Pancreas (tissue), 10 donors: ENCODE measurements at places on chromosomes 16 and 17. TPM values are rescaled to one million over a fixed set of nuclear protein-coding genes. Genes with fewer than 3 reads are reported as not detected.

GRCh38 chr16:59719121-59719520 is 985.0 kb upstream of the GOT2 start:
- DNase-seq = no peak

- DNase-seq = peak; percentile 19
Measured at GRCh38 chr17:65099941-65100315, 37.2 kb upstream of the RGS9 start.

UNC13D gene
- 9.6 TPM for total RNA-seq

GRCh38 chr16:57377080-57377841 is 5.0 kb downstream of the CX3CL1 start:
- DNase-seq = no peak

GRCh38 chr16:88430524-88431446 is 22.3 kb upstream of the ZFPM1 start:
- DNase-seq = no peak

DNA sequence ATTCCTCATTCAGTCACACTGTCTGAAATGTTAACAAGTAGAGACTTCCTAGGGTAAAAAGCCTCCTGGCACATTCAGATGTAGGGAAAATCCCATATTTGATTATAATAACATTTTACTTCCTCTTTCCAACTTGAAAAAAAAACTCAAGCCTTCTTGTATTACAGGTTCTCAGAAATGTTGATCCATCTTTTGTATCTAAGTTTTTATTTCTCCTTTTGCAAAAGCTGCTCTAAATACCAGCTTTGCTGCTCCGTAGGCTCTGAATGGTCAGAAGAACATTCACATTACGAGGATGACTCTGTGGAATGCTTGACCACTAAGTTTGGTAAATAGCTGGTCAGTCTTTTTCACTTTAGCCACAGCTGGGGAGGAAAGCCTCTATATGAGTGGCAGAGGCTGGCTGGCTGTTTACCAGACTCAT is 13.2 kb upstream of the HEATR6 start:
- no peak for DNase-seq

OR2C1 gene
- total RNA-seq = not detected

- DNase-seq = no peak
Measured at GRCh38 chr16:11833951-11834695, 17.2 kb downstream of the RSL1D1 start.

GRCh38 chr17:45319239-45319703 is 2.5 kb upstream of the MAP3K14 start:
- no peak for DNase-seq

GRCh38 chr17:2955931-2956582 is 107.3 kb downstream of the OR1D5 start:
- DNase-seq = no peak

PRDM7 gene
- not detected for total RNA-seq

KRTAP4-1 gene
- not detected for total RNA-seq

MRPL27 gene
- 19.6 TPM for total RNA-seq

EVPLL gene
- not detected for total RNA-seq

GRCh38 chr16:12907670-12908233 is 6.4 kb downstream of the SHISA9 start:
- no peak for DNase-seq

SHISA9 gene
- total RNA-seq = 0.31 TPM

- peak; percentile 69 for DNase-seq
Measured at GRCh38 chr16:69145658-69146057, 13.2 kb downstream of the UTP4 start.

AURKB gene
- total RNA-seq = not detected

GRCh38 chr16:58352690-58353089 is 39.6 kb upstream of the GINS3 start:
- no peak for DNase-seq

GRCh38 chr17:12883472-12883871 is 94.2 kb downstream of the ARHGAP44 start:
- no peak for DNase-seq

KRTAP9-8 gene
- not detected for total RNA-seq

DNA sequence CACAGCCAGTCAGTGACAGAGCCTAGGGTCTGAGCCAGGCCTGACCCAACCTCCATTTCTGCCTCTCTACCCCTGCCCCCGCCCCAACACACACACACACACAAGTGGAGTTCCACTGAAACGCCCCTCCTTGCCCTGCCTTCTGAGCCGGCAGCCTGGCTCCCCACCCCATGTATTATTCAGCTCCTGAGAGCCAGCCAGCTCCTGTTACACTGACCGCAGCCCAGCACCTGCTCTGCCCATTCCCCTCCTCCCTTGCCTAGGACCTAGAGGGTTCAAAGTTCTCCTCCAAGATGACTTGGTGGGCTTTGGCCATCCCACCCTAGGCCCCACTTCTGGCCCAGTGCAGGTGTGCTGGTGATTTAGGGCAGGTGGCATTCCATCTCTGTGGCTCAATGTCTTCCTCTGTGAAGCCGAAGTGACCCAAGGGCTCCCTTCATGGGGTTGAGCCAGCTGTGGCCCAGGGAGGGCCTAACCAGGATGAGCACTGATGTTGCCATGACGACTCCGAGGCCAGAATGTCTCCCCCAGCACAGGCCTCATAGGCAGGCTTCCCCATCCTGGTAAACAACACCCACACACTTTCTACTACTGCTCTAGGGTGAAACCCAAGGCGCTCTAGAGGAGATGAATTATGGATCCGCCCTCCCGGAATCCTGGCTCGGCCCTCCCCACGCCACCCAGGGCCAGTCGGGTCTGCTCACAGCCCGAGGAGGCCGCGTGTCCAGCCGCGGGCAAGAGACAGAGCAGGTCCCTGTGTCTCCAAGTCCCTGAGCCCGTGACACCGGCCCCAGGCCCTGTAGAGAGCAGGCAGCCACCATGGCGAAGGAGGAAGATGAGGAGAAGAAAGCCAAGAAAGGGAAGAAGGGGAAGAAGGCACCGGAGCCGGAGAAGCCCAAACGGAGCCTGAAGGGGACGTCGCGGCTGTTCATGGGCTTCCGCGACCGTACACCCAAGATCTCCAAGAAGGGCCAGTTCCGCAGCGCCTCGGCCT is 9.7 kb downstream of the MYO15A start:
- no peak for DNase-seq

PRSS21 gene
- total RNA-seq = 0.60 TPM

GRCh38 chr16:66661210-66661560 is 35.4 kb downstream of the CMTM4 start:
- no peak for DNase-seq

- peak; percentile 33 for DNase-seq
Measured at GRCh38 chr17:46984892-46985291, 5.8 kb upstream of the RPRML start.

CIAO2B gene
- 29.3 TPM for total RNA-seq

TMC7 gene
- 0.28 TPM for total RNA-seq

DNA sequence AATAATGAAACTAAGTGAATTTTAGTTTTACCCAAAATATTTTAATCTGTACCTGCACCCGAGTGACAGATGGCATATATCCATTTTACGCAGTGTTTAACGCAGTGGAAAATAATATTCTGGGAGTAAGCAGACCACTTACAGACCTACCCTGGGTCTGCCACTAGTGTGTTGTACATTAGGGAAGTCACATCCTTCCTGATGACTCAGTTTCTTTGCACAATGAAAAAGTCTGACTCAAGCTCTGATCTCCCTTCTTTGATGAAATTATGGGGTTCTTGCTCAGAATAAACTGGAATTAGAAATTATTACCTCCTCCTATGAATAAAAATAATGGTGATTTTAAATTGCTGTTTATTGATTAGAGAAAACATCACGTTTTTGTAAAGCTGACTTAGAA is 123.2 kb upstream of the AXIN2 start:
- DNase-seq = no peak

IL21R gene
- 0.17 TPM for total RNA-seq

DNA sequence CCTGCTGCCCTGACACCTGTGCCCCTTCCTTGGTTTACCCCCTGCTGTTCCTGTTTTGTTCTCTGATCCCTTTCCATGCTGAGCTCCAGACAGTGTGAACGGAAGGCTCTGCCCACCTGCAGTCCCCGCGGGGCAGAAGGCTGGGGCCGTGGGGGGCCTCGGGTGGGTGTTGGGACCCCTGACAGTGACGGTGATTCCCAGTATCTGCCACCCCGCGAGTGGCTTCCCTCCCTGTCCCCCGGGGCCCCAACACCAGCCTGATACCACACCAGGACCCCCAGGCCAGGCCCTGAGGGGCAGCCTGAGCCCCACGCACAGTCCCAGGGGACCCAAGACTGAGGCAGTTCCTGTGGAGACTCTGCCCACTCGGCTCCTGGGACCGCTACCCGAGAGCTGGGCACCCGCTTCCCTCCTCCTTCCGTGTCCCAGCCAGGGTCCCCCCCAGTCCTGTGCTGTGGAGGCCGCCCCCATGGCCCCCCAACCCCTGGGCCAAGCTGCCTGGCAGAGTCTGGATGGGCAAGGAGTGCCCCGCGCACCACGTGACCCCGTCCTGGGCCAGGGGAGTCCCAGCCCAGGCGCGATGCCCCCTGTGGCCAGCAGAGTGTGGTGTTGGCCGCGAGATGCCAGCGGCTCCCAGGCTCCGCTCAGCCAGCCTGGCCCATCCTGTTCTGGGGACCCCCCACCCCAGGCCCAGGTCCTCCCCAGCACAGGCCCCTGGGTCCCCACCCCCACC is 10.0 kb upstream of the C1QTNF8 start:
- DNase-seq = peak; percentile 64

TVP23A gene
- total RNA-seq = 0.08 TPM

HOXB8 gene
- total RNA-seq = not detected

DNA sequence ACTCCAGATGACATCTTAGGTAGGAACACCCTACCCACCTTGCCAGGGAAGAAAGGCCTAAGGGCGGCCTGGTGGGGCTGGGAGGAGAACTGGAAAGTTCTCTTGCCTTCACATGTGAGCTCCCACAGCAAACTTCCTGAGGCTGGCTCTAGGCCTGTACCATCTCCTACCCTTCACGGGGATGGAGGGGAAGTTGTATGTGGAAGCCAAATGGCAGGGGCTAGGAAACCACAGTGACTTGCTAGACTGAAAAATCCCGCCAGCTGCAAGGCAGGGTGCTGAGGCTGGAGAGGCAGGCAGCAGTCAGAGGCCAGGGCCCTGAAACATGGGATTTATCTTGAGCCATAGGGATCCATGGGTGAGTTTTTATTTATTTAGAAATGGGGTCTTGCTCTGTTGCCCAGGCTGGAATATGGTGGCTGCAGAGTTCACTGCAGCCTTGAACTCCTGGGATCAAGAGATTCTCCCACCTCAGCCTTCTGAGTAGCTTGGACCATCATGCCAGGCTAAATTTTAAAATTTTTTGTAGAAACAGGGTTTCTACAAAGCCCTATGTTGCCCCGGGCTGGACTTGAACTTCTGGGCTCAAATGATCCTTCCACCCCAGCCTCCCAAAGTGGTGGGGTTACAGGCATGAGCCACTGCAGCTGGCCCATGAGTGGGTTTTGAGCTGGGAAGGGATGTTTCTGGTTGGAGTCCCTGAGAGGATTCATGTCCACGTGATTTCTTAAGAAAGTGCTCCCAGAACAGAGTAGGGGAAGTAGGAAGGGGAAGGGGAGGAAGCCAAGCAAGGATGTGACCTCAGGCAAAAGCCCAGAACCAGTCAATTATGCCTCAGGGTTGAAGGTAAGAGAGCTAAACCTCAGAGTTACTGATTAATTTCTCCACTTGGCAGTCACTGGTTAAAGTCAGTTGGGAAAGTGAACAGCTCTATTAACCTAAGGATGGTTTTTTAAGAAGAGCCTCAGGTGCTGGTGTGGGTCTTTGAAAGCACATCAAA is 4.0 kb upstream of the KAT8 start:
- no peak for DNase-seq

GRCh38 chr16:31568577-31569359 is 41.1 kb downstream of the AHSP start:
- no peak for DNase-seq

DNA sequence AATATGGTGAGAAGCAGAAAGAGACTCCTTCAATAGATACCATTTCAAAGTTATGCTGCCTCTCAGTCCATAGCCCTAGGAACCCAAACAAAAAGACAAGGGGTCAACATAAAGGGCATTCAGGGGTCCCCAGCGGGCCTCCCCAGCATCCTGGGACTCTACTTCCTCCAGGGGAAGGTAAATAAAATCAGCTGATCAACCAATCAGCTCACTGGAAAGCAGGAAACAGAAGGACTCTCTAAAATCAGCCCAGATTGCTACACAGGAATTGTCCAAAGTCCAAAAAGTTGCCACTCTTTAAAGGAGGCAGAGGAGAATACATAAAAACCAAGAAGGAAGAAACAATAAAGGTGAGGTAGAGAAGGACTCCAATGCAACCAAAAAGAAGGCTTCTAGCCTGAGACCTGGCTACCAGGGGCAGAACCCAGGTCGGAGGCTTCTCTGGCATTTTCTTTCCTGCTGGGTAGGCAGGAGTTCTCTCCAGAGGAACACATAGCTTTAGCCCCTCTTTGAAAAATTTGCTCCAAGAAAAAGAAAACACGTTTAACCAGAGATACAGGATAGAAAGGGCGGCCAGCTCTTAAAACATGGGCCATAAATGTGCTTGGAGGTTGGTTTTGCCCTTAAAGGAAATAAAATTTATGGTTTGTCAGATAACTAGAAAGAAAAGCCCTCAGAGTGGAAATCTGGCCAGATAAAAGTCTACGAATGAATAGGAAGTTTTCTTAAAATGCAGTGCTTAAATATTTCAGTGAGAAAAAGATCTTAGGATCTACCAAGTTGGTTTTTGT is 404.6 kb downstream of the SOX9 start:
- DNase-seq = no peak

TLCD1 gene
- 6.2 TPM for total RNA-seq

DNA sequence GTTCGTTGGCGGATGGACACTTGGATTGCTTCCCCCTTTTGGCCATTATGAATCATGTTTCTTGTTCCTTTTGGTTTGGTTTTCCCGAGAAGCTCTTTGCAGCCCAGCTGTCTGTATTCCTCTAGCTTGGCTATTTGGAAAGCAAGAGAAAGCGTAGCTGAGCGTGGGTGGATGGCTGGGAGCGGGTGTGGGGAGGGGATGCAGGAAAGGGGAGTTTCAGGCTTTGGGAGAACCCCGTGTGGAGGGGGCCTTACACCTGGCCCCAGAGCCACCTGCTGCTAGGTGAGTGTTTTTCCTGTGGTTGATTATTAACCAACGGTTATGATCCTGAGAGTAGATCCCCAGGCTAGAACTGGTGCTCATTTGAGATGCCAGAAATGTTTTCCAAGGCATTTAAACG is 103.7 kb downstream of the RAP1GAP2 start:
- DNase-seq = peak; percentile 73

TBC1D3E gene
- total RNA-seq = not detected

DNA sequence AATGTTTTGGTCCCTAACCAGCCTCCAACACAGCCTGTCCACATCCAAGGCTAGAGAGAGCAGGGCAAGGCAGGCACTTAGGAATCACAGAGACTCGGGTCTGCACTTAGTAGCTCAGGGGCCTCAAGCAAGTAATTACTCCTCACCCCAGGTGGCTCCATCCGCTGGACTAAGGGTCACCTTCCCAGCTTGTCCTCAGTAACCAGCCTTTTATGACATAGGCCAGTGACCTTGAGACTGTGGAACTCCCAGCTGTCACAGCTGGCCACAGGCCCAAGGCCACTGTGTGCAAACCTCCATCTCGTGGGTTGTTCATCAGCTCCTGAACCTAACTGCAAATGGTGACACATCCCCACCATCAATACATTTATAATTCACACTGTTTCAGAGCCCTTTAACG is 68.6 kb downstream of the CDYL2 start:
- no peak for DNase-seq

PIRT gene
- total RNA-seq = 0.09 TPM

GRCh38 chr16:22311520-22311919 is 14.3 kb downstream of the POLR3E start:
- DNase-seq = no peak

SLC52A1 gene
- not detected for total RNA-seq

MKS1 gene
- total RNA-seq = 12.1 TPM

ACE gene
- 4.7 TPM for total RNA-seq

ATF7IP2 gene
- total RNA-seq = 11.0 TPM

GRCh38 chr17:16463358-16464302 is 28.4 kb downstream of the LRRC75A start:
- DNase-seq = peak; percentile 65
